ENCODE measurements at places on chromosomes 13 and 19.

GRCh38 chr13:99514801-99515200, 13.5 kb downstream of the TM9SF2 start:
- no peak for DNase-seq

GRCh38 chr13:73966331-73966730, 167.9 kb downstream of the KLF12 start:
- no peak for DNase-seq

- no peak for DNase-seq
Observed at GRCh38 chr19:47613165-47614020, 4.5 kb downstream of the BICRA start.

DNA sequence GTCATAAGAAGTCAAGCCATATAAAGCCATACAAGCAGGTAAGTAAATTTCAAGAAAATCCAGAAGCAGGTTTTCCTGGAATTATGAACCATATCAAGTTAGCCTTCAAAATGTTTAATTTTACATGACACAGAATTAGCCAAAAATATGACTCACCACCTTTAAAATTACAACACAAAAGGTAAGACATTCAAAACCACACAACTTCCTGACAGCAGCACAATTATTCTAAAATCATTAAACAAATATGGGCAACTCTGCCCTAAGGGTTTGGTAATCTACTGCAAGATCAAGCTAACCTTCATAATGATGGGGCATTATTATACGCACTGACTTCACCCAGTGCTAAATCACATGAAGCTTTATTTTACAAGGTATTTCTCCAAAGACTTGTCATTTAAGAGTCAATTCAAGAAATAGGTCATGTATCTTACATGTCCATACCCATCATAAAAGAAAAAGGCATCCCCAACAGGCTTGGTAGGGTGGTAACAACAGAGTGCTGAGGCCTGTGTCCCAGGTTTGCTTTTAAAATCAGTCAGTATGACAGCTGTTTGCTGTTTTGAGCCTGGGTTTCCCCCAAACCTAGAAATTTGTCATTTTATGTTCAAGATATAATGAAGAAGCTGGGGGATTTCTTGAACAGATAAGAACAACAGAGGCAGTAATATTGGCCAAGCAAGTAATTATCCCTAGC, 15.2 kb downstream of the RCBTB1 start:
- no peak for DNase-seq

GRCh38 chr13:34942732-34943435, 814 bp downstream of the NBEA start:
- DNase-seq = no peak

DNA sequence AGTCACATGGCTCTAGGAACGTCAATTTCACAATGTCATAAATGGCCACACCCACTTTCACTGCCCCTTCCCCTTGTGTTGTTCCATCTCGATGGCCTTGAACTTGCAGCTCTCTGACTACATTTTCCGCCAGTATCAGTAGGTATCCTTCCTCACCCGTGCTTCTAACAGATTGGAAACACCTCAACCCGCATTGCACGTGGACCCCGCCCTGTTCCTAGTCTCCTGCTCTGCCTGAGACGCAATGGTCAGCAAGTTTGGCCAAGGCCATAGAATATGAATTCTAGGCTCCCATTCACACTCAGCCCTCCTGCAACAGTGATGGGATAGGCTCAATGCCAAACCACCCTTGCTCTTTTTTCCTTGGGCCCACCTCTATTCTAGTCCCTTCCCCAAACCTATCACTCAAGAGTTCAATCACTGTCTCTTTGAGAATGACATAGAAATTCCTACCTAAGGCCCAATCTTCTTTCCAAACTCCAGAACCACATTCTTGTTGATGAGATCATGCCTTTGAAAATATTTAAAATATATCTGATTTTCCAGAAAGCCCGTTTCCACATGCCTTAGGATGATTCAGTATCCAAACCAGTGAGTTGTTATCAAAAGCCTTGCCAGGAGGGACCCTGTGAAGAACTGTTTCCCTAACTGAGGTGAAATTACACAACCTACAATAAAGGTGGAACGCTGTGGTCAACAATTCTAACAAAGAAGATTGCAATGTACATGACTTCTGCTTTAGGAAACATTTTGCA, 334.6 kb downstream of the MYO16 start:
- no peak for DNase-seq

GRCh38 chr19:4087787-4088679, 21.3 kb upstream of the ZBTB7A start:
- no peak for DNase-seq

DNA sequence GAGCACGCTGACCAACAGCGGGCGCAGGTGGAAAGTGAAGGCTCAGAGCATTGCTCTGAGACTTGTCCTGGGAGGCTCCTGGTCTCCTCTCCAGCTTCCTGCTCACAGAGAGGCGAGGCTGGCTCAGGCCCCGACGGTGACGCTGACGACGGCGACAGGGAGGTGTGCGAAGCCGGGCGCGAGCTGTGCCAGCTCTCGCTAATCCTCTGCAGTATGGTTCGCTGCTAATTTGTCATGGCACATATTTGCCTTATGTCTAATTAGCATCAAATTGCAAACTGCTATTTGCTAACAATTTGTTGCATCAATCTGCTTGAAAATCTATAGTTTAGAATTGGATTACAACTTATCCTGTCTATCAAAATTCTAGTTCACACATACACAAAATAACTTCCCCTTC, 469.8 kb upstream of the ZNF507 start:
- DNase-seq = no peak

DNA sequence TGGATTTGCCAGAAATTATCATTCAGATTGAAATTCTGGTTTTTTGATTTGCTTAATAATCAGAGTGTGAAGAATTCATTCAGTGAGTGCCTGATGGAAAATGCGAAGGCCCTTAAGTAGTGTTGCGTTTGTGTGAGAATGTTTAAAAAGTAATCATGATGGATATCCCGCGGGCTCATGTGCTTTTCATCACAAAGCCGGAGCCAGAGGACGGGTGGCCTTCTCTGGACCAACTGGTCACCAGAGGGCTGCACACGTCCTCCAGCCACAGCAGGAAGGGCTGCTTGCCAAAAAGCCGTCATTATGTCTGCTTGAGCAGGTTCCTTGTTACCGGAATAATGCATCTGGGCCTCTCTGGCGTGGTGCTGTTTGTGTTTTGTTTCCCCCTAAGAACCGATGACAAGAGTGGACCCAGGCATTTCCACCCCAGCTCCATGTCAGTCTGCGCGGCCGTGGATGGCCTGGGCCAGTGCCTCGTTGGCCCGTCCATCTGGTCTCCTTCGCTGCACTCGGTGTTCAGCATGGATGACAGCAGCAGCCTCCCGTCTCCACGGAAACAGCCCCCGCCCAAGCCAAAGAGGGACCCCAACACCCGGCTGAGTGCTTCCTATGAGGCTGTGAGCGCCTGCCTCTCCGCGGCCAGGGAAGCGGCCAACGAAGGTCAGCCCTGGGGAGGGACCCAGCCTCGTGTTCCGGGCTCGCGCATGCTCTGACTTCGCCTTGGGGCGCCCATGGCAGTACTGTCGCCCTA, 497.7 kb downstream of the MYO16 start:
- no peak for DNase-seq

GRCh38 chr13:46667687-46668281, 114.8 kb downstream of the LRCH1 start:
- DNase-seq = peak; percentile 25

GRCh38 chr13:20442798-20443381, 82.8 kb downstream of the CRYL1 start:
- DNase-seq = no peak

- no peak for DNase-seq
Observed at GRCh38 chr19:35740108-35740422, 2.2 kb downstream of the IGFLR1 start.

GRCh38 chr19:795691-796581, 1.3 kb upstream of the PTBP1 start:
- DNase-seq = no peak

DNA sequence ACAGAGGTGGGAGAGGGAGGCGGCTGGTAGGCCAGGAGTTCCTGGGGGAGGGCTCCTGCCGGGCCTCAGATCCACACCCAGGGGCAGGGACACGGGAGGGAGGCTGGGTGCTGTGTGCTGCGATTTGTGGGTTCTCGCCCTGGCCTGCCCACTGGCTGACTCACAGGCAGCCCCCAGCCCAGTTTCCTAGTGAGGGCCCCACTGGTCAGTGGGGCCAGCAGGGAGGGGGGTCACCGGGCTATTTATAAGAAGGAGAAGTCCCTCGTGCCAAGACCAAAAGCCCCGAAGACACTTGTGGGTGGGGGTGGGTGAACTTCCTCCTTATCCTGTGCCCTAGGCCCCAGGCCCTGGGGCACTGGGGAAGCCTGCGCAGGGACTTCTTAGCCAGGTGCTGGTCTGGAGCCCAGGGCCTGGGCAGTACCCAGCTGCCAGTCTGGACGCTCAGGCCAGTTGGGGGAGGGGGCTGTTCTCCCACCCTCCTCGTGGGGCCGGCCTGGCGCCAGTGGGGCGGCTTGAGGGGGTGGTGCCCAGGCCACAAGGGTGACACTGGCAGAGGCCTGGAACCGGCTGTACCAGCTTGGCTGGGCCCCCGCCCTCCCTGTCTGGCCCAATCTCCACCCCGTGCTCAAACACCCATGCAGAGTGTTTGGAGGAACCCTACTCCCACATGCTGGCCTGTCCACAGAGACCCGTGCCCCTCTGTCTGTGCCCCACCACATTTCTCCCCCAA, 5.0 kb upstream of the JUNB start:
- DNase-seq = no peak

- DNase-seq = no peak
Observed at GRCh38 chr19:53357821-53358581, 7.5 kb upstream of the ZNF525 start.

GRCh38 chr19:2553510-2553909, 77.6 kb downstream of the GADD45B start:
- no peak for DNase-seq

GRCh38 chr19:8111376-8111775, 38.0 kb downstream of the FBN3 start:
- DNase-seq = no peak

DNA sequence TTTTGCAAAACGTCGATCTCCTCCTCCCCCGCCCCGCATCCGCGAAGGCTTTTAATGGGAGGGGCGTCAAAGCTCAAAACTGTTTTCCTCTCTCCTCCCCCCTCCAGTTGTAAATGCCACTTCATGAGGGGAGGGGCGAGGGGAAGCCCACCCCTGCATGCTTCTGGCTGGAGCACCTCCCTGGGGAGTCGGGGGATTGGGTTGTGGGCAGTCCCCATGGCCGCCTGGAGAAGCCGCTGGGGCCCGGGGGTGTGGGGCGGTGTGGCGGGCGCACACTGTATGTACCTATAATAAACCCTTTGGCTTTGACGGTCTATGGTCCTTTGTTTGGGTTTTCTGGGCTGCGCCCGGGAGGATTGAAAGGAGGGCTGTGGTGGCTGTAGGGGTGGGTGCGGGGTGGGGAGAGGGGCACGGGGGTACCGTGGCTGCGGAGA, 505 bp upstream of the SHKBP1 start:
- DNase-seq = no peak

DNA sequence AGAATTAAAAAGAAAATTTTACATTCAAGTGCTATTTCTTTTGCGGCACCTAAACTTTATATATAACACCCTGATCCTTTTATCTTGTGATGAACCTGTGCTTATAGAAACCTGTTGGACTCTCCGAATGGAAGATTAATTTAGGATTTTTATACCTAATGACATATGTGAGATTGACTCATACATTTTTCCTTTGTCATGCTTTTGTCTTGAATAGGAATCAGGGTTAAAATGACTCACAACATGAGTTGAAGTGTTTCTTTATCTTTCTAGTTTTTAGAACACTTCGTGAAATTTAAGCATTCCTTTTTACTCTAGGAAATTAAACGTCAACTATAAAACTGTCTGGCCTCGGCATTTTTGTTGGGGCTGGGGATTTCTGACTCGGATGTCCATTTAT, 378.9 kb downstream of the PCDH20 start:
- no peak for DNase-seq

DNA sequence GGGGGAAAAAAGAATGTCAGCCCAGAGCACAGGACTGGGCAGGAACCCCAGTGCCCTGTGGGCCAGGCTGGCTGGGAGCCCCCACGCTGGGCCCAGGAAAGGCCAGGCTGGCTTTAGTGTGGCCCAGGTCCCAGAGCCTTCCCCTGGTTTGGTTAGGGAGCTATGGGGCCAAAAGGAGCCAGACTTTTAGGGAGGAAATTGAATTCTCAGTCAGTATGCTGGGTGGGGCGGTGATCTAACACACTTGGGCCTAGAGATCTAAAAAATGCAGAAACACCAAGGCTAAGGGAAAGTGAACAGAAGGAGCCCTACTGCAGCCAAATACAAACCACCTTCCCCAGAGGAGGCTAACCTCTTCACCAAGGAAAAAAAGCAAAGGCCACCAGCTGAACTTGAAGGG, 137.5 kb downstream of the CRYL1 start:
- DNase-seq = no peak

GRCh38 chr13:27504868-27505194, 54.5 kb upstream of the MTIF3 start:
- no peak for DNase-seq

DNA sequence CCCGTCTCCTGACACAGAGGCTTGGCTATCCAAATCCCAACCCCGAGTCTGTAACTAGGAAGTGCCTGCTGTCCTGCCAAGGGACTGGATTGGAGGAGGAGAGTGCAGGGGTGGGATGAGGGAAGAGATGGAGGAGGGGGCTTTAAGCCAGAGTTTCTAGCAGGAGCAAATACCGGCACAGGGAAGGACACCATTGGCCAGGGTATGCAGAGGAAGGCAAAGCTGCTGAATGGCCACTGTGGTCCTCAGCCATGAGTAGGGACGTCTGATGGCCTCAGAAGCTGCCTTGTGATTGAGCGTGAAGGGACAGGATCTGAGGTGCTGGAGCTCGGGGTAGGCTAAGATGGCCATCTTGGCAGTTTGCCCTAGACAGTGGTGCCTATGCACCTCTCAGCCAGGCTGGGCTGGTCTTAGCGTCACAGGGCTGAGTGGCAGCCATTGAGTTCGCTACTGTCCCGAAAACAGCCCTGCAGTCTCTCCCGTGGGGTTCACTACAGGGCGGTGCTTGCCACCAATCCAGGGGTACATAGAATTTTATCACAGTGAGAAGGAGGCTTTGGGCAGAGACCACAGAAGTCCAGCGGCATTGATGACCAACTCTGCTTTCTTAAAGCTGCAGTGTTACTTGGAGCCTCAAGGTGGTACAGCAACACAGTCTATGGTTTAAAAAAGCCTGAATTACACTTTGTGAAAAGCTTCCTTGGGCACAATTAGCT, 61.8 kb downstream of the AKAP11 start:
- peak; percentile 14 for DNase-seq

Data from GM19239 (cell line).